ENCODE measurements at places on chromosomes 6 and 20.

DNA sequence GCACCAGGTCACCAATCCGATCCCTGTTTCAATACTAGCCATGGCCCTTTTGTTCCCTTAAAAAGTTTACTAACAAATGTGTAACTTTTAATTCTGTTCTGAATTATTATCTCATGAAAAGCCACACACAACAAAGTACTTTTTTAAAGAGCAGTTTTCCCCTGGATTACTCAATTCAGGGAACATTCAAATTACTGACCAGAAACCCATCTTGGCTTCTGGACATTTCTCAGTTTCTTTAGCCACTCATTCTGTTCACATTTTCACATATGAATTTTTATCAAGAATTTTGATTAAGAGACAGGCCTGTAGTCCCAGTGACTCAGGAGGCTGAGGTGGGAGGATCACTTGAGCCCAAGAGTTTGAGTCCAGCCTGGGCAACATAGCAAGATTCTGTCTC, 47.4 kb downstream of the INSM1 start:
- DNase-seq = no peak

DNA sequence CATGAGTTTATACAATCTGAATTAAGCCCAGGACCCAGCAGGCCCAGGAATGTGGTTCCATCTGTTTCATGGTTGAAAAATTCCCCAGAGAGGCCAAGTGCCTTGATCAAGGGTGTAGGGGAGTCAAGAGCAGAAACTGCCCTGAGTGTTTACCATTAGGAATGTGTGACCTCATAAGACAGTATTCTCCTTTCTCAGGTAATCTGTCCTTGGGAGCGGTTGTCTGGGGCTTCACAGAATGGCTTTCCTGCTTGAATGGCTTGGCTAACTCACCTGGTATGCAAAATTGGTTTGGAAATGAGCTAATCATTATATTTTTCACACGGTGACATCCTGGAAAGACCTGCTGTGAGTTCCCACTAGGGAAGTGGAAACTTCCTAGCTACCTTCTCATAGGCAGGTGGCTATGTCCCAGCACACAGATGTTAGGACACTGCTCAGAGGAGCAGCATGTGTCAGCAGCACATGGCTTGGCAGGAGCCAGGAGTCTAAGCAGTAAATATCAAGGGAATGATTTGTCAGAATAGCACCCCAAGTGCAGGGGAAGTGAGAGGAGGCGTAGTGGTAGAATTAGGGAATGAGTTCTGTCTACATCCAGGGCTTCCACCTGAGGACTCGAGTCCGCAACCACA, 17.7 kb downstream of the CLIC5 start:
- DNase-seq = no peak

DNA sequence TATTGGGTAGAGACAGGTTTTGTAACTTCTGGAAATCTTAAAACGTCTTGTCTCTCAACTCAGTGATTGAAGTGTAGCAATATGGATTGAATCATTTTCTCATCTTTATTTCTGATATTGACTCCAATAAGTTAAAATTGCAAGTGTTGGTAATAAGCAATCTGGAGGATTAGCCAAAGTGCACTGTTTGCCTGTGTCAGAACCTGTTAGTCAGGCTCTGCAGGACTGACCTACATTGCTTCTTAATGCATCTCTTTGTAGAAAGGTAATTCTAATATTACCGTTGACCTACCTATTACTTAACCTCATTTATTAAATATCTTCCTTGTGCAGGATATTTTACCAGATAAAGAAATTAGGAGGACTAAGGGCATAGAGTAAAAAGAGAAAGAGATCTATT, 484.0 kb upstream of the CITED2 start:
- DNase-seq = no peak

DNA sequence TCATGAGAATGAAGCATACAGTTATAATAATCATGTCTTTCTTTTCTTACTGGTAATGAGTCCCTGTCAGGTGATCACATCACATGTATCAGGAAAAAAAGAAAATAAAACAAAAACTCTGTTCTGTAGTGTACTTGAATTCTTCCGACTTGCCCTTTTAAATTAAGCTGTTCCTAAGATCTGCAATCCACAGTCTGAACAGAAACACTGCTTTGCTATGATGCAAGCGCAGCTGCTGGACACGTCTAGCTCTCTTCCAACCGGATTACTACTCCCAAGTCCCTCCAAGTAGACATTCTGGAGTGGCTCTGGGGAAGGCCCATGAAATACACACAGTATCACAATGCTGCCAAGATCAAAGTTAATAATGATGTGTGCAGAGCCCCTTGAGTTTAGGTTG, 83.7 kb downstream of the FYN start:
- no peak for DNase-seq

GRCh38 chr6:2034256-2034655, 211.1 kb downstream of the GMDS start:
- DNase-seq = no peak
